ENCODE measurements at places on chromosomes 2 and 18.

- no peak for DNase-seq
Measured at GRCh38 chr2:220348206-220348605, 720.8 kb downstream of the SLC4A3 start.

DNA sequence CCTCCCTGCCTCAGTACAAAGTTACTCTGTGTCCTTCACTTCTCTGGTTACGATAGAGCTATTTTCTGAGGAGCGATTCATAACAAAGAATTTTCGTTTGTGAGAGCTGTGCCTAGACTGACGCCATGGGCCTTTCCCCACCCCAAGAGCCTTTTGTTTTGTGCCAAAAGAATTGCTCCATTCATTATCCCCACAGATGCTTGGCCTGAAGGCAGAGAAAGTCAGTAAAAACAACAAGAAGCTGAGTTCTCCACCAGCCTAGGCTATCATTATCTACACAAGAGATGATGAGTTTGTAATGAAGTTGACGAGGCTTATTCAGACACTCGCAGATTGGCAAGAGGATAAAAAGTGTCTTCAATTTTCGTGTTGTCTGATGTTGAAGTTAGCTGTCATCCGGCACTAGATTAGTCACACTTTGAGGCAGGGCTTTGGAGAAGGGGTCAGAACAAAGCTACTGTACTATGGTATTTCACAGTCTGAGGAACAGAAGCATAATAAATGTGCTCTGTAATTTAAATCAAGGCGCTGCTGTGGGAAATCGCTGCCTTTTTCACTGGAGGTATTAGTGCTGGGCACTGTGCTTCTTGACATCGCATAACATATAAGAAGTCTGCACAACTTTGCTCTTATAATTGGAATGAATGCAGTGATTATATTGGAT is 278.4 kb upstream of the FIGN start:
- no peak for DNase-seq

GRCh38 chr2:169038338-169038757 is 7.2 kb upstream of the ABCB11 start:
- no peak for DNase-seq

DNA sequence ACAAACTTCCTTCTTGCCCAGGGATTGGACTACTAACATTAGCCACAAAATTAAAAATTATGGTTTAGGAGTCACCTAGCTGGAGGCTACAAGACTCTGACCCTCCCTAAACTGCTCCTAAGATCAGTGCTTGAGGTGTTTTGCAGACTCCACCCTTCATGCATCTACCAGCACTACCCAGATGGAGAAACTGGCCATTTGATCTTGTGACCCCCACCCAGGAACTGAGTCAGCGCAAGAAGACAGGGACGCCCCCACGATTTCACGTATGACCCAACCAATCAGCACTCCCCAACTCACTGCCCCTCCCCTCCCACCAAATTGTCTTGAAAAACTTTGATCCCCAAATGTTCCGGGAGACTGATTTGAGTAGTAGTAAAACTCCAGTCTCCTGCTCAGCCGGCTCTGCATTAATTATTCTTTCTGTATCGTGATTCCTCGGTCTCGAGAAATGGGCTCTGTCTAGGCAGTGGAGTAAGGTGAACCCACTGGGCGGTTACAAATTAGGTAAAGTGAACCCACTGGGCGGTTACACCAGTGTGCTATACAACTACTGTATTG is 40.1 kb upstream of the CCDC88A start:
- DNase-seq: no peak

- DNase-seq: no peak
Measured at GRCh38 chr2:74474899-74475298, 2.4 kb upstream of the MRPL53 start.

DNA sequence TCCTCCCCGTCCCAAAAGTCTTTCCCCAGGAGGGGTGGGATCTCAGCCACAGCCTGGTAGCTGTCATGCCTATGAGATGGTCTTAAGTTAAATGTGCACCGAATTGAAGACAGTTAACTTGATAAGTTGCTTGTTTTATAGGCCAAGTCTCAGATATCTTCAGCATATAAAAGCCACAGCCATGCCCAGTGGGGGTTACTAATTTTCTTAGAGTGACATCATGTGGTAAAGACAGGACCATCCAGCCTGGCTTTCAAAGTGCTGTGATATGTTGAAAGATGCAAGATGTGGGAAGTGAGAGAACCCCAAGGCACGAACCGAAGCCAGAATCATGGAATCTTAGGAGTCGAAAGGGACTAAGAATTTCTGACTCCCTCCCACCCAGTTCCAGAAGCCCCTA is 42.1 kb upstream of the FAM124B start:
- DNase-seq: no peak

- DNase-seq: no peak
Measured at GRCh38 chr2:65386344-65386743, 46.1 kb downstream of the SPRED2 start.

All from esophagus squamous epithelium (tissue), 5 donors.